ENCODE measurements at places on chromosomes 16 and 17.

DNA sequence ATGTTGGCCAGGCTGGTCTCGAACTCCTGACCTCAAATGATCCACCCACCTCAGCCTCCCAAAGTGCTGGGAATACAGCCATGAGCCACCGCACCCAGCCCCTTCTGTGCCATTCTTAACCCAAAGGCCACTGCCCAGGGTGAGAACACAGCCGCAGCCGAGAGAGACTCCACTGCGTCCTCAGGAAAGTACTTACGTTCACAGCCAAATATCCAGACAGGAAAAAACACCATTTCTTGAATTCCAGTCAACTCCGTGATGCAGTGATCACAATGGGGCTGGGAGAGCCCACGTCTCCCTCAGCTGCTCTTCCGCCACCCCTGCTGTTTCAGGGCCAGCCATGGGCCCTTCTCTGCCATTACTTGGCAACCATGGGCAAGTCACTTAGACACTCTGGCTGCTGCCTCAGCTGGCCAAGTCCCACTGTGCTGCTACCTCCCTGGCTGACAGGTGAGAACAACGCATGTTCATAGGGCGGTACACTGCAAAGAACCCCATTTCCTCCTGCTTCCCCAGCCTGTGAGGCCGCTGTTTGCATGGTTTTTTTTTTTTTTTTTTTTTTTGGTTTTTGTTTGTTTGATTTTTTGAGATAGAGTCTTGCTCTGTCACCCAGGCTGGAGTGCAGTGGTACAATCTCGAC, 4.3 kb downstream of the CDIP1 start:
- DNase-seq: no peak

DNA sequence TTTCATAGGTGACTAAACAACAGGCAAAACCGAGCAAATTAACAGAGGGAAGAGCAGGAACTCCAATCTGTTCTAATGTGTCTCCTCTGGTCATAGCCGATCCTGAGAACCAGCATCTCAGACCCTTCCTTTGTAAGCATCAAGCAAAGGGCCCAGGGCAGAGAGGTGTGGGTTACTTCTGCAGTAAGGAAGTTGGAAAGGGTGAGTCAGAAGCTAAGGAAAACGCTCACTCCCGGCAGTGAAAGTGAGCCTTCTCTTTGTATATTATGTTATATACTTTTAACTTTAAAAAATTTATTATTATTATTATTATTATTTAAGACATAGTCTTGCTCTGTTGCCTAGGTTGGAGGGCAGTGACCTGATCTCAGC, 77.7 kb downstream of the MRM3 start:
- DNase-seq: no peak

- no peak for DNase-seq
Measured at GRCh38 chr16:2675021-2675420, 7.3 kb upstream of the KCTD5 start.

DNA sequence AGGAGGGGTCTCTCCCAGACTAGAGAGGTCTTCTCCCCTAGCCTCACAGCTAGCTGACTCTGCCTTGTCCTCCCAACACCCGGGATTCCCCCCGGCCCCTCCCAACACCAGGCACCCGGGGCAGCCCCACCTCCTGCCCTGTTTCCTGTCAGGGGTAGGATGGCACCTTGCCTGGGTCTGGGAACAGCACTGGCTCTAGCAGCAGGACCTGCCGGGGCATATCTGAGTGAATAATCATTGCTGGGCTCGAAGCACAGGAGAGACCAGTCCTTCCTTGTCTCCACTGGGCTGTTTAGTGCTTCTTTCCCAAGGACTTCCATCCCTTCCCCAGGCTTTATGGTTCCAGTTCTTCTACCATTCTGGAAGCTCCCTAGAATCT, 25.7 kb downstream of the MINK1 start:
- DNase-seq: no peak

- no peak for DNase-seq
Measured at GRCh38 chr17:27811961-27812360, 11.6 kb upstream of the NOS2 start.

- no peak for DNase-seq
Measured at GRCh38 chr16:3495176-3495575, at the start of gene C16orf90. Gene C16orf90 (minus strand): TSS chr16:3495489. CDS start chr16:3495421, 68 bp downstream.

- DNase-seq: no peak
Measured at GRCh38 chr16:77951788-77952187, 70.6 kb upstream of the CLEC3A start.

DNA sequence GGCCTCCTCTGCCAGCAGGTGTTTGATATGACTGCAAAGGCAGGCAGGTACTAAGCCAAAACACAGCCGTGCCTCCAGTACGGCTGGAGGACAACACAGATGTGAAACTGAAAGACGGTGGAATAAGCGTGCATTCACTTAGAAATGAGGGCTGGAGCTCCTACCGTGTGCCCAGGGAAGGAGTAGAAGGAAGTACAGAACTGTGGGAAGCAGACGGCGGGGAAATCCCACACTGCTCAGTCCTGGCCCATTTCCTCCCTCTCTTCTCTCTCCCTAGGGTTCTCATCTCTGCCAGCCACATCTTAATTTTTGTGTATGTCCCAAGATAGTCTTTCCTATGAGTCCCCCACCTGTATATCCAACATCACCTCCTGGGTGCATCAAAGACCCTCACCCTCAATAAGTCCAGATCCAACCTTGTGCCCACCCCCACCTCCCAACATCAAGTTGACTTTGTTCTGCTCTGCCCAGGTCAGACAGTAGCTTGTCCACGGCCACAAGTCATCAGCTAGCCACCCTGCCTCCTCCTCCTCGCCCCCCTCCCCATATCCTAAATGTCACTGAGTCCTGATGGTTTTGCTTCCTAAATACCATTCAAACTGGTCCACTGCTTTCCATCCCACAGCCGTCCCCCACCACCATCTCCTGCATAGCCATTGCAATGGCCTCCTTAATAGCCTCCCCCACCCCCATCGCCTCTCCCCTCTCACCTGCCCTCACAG, 77.1 kb upstream of the RPL38 start:
- DNase-seq: peak; percentile 38

DNA sequence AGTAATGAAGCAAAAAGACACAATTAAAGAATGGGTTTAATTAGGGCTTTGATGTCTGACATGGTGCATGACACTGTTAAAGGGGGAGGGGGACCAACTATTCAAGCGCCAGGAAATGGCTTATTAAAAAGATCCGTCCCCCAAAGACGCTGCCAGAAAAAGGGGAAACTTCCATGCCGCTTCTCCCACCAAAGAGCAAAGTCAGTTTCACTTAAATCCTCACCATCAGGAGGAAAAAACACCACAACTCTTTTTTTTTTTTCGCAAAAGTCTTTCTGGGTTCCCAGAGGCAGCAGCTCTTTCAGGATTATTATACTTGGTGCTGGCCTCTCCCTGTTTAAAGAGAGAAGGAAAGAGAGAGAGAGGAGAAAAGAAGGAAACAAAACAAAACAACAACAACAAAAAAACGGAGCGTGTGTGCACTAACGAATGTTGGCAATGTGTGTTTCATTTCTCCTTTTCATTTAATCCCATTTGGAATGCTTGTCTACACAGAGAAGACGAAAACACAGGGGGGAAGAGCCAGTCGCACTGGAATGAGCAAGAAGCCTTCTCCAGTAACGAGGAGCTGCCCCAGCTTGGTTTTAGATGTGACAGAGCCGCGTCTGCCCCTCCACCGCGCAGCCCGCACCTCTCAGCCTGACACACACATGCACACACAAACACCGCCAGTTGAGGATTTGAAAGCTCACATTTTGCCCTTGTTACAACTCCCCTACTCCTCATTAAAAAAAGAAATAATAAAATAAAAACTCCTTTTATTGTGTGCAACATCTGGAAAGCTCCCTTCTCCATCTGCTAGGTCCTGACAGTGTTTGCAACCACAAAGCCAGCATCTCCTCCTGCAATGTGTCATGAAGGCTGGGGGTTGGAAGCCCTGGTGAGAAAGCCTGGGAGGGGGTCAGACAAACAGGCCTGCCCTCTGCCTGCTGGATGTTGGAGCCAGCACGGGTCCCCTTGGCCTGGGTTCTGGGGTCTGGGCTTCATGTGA, 32.7 kb upstream of the AXIN2 start:
- no peak for DNase-seq

GRCh38 chr16:88790312-88791211, 5.5 kb upstream of the PIEZO1 start:
- DNase-seq: no peak

- DNase-seq: no peak
Measured at GRCh38 chr16:3780570-3780969, 63.2 kb upstream of the TRAP1 start.

- no peak for DNase-seq
Measured at GRCh38 chr17:44267818-44268490, at the start of gene SLC4A1. Gene SLC4A1 (minus strand): TSS chr17:44268135. CDS start chr17:44262866, 5,269 bp downstream.

DNA sequence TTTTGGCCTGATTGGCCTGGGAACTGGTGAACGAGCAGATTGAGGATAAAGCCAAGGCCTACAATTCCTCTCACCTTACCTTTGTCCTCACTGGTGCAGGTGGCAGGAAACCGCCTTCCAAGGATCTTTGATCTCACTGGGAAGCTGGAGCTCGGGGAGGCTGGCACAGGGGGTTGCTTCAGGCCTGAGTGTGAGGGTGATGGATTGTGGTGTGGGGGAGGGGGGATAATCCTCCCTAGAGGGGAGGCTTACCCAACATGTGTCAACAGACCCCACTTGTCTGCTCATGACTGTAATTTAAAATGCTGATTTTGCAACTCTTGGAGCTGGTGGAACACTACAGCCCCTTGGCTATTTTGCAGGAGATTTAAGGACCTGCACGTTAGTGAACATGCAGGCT, 4.5 kb upstream of the RMI2 start:
- DNase-seq: no peak

DNA sequence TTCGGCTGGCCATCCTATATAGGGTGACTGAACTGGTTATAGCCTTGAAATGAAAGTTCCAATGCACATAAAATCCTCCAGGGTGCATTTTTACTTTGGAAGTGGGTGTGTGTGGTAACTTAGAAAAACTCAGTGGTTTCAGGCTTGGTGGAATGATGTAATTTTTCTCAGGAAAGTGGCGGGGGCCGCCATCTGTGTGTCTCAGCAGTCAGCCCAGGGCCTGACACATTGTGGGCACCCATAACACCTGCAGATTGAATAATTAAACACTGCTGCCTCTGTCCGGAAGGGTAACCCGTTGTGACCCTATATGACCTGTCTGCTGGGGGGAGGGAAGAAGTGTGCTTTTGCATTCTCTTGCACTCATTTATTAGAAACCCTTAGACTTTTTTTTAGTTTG, 2.2 kb upstream of the PDP2 start:
- no peak for DNase-seq
